Activated T-helper 17 cell treated with anti-CD3 and anti-CD28 coated beads, Interleukin-2, amount 50 U/mL, for 72 hours (primary cell): ENCODE measurements at places on chromosomes 2 and 18. TPM values are rescaled to one million over a fixed set of nuclear protein-coding genes. Genes with fewer than 3 reads are reported as not detected.

- peak; percentile 32 for ATAC-seq
- no peaks in the 10 kb centered on the region for H3K27me3 ChIP-seq
- no peak overlapping the region for H3K4me3 ChIP-seq
- no peaks in the 10 kb centered on the region for H3K36me3 ChIP-seq
- no peak overlapping the region for H3K27ac ChIP-seq
These were observed 195.4 kb downstream of the FAM210A start for GRCh38 chr18:13530879-13531387.

- no peaks in the 10 kb centered on the region for H3K4me1 ChIP-seq
- no peak for ATAC-seq
- no peak overlapping the region for H3K4me3 ChIP-seq
- H3K27me3 ChIP-seq: peaks cover 20% of the 10 kb centered on the region
- H3K27ac ChIP-seq: no peak overlapping the region
These were observed 217.0 kb downstream of the METTL4 start for GRCh38 chr18:2354292-2354691.

- no peak overlapping the region for H3K27ac ChIP-seq
- peaks cover 4% of the 10 kb centered on the region for H3K4me1 ChIP-seq
- no peaks in the 10 kb centered on the region for H3K36me3 ChIP-seq
- peaks cover 8% of the 10 kb centered on the region for H3K27me3 ChIP-seq
- no peak for ATAC-seq
These were observed 3.4 kb upstream of the CCDC88A start for GRCh38 chr2:55422876-55423665.

GRCh38 chr2:127479866-127480743 is 46.2 kb downstream of the IWS1 start:
- H3K27me3 ChIP-seq: no peaks in the 10 kb centered on the region
- H3K27ac ChIP-seq: no peak overlapping the region
- ATAC-seq: no peak
- no peaks in the 10 kb centered on the region for H3K4me1 ChIP-seq

DNA sequence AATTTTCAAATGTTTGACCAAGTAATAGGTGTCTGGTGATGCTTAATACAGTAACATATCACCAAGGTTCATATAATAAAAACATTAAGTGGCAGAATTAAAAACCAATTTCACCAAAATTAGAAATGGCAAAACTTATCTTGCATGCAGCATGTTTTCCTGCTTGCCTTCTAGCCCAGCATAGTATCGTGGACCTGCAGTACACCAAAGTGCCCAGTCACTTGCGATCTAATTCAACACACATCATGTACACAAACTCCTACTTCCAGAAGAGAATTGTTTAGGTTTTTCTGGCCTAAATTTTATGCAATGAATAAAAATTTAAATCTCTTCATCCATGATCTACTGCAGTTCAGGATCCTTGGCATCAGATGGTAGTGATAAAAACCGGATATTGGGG is 28.9 kb downstream of the LPIN2 start:
- H3K36me3 ChIP-seq: peaks cover 43% of the 10 kb centered on the region
- ATAC-seq: no peak
- H3K27me3 ChIP-seq: no peaks in the 10 kb centered on the region
- H3K4me3 ChIP-seq: peak overlapping the region; percentile 81

DNA sequence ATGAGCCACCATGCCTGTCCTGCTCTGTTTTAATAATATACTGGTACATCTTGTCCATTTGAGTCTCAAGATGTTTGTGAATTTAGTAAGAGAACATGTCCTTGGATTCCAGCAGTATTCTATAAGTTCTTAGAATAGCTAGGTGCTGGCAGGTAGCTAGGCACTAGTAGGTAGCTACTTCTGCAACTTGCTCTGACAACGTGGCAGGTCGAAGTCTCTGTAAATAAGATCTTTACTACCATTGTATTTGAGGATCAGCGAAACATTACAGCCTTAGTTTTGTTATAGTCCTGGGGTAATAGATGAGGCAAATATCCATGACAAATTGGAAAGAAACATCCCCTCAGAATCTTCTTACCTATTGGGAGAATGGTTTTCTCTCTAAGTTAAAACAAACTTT is 14.2 kb upstream of the PRELID3A start:
- no peaks in the 10 kb centered on the region for H3K36me3 ChIP-seq
- no peaks in the 10 kb centered on the region for H3K4me1 ChIP-seq
- H3K27me3 ChIP-seq: peaks cover 24% of the 10 kb centered on the region
- no peak overlapping the region for H3K27ac ChIP-seq
- no peak for ATAC-seq

- ATAC-seq: no peak
- no peak overlapping the region for H3K4me3 ChIP-seq
- no peak overlapping the region for H3K27ac ChIP-seq
These were observed 32.8 kb downstream of the ZBTB7C start for GRCh38 chr18:48376406-48376805.

DNA sequence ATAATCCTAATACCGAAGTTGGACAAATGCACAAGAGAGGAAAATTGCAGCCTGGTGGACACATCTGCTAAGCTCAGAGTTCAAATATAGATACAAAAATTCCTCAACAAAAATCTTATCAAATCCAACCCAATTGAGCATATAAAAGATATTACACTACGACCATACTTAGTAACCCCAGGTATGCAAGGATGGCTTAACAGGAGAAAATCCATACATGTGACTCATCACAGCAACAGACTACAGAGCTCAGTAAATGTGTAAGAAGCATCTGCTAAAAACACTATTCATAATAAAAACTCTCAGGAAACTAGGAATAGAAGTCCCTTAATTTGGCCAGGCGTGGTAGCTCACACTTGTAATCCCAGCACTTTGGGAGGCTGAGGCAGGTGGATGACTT is 28.3 kb downstream of the HS6ST1 start:
- no peaks in the 10 kb centered on the region for H3K4me1 ChIP-seq
- no peaks in the 10 kb centered on the region for H3K36me3 ChIP-seq
- H3K4me3 ChIP-seq: no peak overlapping the region
- no peak for ATAC-seq
- no peak overlapping the region for H3K27ac ChIP-seq

DNA sequence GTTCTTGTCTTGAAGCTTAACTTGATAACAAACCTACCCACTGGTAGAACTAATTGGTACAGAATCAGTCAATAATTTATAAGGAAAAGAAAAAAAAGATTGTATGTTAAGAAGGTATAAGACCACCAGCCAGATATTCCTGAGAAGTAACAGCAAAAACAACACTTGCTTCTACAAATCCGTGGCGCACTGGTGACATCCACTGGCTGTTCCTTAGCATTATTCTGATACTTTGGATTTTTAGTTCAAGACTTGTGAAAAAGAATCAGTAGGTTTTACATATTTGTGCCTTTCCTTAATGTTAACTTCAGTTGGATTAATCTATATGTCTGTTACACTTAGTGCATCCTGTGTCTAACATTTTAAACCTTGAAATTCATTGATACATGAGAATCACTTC is 141.8 kb downstream of the GRB14 start:
- H3K4me3 ChIP-seq: no peak overlapping the region
- no peaks in the 10 kb centered on the region for H3K36me3 ChIP-seq
- no peaks in the 10 kb centered on the region for H3K4me1 ChIP-seq
- H3K27ac ChIP-seq: no peak overlapping the region

DNA sequence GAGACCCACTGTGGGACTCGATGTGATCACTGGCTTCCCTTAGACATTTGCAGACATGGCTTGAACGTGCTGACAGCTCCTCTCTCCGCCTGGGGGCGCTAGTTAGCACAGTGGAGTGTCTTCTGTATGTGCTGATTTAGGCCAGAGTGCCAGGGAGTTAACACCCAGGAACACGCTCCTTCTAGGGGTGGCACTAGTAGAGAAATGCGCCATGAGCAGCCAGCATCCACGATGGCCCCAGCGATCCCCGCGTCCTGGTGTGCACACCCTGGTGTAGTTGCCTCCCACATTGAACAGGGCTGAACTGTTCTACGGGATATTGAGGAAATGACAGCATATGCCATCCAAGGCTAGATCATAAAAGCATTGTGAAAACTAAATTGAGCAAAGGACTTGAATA is 11.4 kb upstream of the NMUR1 start:
- no peaks in the 10 kb centered on the region for H3K36me3 ChIP-seq
- no peaks in the 10 kb centered on the region for H3K27me3 ChIP-seq
- no peak for ATAC-seq

DNA sequence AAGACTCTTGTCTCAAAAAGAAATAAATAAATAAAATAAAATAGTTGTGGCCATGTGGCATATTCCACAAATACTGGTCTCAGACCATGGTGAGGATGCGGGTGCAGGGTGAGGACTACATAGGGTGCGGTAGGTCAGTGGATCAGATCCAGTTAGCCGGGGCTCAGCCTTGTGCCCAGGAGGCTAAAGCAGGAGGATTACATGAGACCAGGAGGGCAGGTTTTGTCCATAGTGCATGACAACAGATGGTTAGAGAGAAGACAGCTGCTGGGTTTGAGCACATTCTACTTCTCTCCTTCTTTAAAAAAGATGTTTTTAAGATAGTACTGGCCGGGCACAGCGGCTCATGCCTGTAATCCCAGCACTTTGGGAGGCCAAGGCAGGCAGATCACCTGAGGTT is 12.8 kb upstream of the PSD4 start:
- no peaks in the 10 kb centered on the region for H3K27me3 ChIP-seq
- no peaks in the 10 kb centered on the region for H3K36me3 ChIP-seq
- no peak overlapping the region for H3K4me3 ChIP-seq
- H3K4me1 ChIP-seq: peaks cover 28% of the 10 kb centered on the region
- no peak overlapping the region for H3K27ac ChIP-seq
- ATAC-seq: no peak

- no peaks in the 10 kb centered on the region for H3K27me3 ChIP-seq
- H3K4me1 ChIP-seq: peaks cover 23% of the 10 kb centered on the region
- H3K4me3 ChIP-seq: peak overlapping the region; percentile 52
- peak overlapping the region; percentile 89 for H3K27ac ChIP-seq
- peak; percentile 94 for ATAC-seq
- no peaks in the 10 kb centered on the region for H3K36me3 ChIP-seq
These were observed 274.3 kb upstream of the TRIB2 start for GRCh38 chr2:12442476-12442847.

DNA sequence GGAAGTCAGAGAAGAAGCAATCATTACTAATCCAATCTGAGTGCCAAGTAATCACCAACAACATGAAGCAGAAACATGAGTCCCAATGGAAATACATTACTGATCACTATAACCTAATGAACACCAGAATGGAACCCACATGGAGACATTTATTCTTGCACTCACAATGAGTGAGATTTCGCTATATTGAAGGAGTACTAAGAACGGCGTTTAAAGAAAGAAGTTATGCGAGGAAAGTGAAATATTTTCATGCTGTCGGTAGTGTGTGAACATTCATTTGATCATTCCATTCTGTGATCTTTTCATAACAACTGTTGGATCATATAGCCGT is 181.1 kb downstream of the IRS1 start:
- ATAC-seq: no peak
- no peak overlapping the region for H3K27ac ChIP-seq
- peaks cover 14% of the 10 kb centered on the region for H3K27me3 ChIP-seq

DNA sequence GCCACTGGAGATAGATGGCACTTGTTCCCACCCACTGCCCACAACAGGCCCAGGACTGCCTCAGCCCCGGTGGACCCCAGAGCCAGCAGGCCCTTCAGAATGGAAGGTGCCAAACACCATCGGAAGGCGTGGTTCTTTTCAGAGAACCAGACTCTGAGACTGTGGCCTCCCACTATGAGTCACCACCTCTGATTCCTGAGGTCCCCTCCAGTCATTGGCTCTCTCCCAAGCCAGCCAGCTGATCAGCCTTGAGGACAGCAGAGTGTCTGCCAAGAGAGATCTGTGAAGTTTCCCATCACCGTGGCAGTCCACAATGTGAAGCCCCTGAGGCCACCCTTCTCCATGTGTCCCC is 10.4 kb upstream of the MAP3K2 start:
- H3K4me1 ChIP-seq: peaks cover 22% of the 10 kb centered on the region
- peak overlapping the region; percentile 4 for H3K4me3 ChIP-seq
- H3K27me3 ChIP-seq: peaks cover 6% of the 10 kb centered on the region
- H3K36me3 ChIP-seq: no peaks in the 10 kb centered on the region
- peak; percentile 83 for ATAC-seq

DNA sequence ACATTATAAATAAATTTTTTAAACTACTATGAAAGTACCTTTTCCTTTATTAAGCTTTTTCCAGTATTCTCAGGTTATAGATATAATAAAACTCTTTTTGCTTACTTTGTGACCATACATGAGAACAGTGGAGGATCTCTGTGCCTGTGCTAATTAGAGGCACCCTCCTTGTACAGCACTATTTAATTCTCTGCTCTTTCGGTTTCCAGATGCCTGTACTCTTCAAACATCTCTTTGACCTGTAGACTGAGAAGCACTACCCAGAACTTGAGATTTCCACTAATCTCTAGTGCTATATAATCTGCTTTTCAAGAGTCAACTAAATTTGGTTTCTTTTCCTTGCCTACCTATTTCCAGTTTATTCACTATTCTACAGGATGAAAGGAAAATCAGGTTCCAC is 131.1 kb downstream of the GULP1 start:
- H3K27ac ChIP-seq: no peak overlapping the region
- peaks cover 6% of the 10 kb centered on the region for H3K27me3 ChIP-seq

- H3K4me3 ChIP-seq: no peak overlapping the region
- H3K27ac ChIP-seq: no peak overlapping the region
- no peaks in the 10 kb centered on the region for H3K4me1 ChIP-seq
- no peak for ATAC-seq
These were observed 2.4 kb upstream of the EVX2 start for GRCh38 chr2:176085861-176086771.

GRCh38 chr18:71994273-71994672 is 549.9 kb downstream of the CBLN2 start:
- no peaks in the 10 kb centered on the region for H3K36me3 ChIP-seq
- H3K4me1 ChIP-seq: no peaks in the 10 kb centered on the region
- H3K27ac ChIP-seq: no peak overlapping the region
- ATAC-seq: no peak
- no peaks in the 10 kb centered on the region for H3K27me3 ChIP-seq

FBXO41 gene
- 32.2 TPM for total RNA-seq

ABHD3 gene
- 28.9 TPM for total RNA-seq

C1QL2 gene
- not detected for total RNA-seq

LYPD6 gene
- total RNA-seq: not detected

SPATA3 gene
- total RNA-seq: 2.2 TPM

EPB41L3 gene
- 0.13 TPM for total RNA-seq

UGT1A8 gene
- total RNA-seq: not detected

KLHL14 gene
- not detected for total RNA-seq

GKN2 gene
- total RNA-seq: not detected
